ENCODE measurements at places on chromosomes 3 and 15.

DNA sequence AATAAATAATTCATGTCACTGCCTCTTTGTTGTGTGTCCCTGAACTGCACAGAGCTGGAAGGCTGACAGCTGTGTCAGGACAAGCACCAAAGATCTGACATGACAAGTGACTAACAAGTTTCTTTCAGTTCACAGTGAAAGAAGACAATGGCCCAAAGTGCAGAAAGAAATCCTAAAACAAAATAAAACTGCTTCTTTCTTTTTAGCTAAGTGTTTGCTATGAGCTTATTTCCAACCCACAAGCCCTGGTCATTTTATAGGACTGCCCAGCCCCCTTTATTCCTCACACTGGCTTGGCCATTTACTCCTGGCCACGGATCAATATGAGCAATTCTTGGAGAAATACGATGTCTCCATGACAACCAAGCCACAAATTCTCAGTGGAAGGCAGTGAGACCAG lies 238.5 kb downstream of the WDR72 start:
- no peak for DNase-seq

- no peak for DNase-seq
Measured at GRCh38 chr3:33678073-33678472, 40.0 kb downstream of the CLASP2 start.

DNA sequence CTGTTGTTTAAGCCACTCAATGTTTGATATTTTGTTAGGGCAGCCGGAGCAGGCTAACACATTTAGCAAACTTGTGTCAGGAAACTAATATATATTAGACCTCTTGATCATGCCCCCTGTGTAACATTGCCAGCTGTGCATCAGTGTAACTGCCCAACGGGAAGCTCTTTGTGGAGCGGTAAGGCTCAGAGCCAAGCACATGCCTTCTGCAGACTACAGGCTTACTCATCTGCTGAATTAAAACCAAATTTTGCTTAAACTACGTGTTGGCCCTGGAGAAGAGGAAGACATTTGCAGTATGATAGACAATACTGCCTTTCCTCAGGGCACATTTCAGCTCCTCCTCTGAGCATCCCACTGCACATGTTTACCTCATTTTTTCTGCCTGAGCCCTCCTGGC lies 50.5 kb upstream of the KCNMB2 start:
- DNase-seq = no peak

GRCh38 chr3:53716998-53717397 lies 129.2 kb downstream of the CHDH start:
- no peak for DNase-seq

DNA sequence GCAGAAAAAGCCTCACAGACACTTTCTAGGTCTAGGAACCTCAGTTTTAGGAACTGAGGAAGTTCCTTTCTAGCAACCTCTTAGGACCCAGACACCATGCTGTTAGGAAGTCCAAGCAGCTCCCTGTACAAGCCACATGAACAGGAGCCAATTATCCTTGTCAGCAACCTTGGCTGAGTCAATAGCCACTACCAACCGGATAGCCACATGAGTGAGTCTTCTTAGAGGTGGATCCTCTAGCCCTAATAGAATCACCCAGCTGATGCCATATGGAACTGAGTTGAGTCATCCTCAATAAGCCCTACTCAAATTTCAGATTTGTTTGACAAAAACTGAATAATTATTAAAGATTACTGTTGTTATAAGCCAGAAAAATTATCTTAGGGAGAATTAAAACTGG lies 256.2 kb downstream of the NLGN1 start:
- DNase-seq = no peak

- DNase-seq = no peak
Measured at GRCh38 chr15:82916161-82916952, 36.2 kb downstream of the HOMER2 start.
